ENCODE measurements at places on chromosomes 2 and 18.

- no peak for DNase-seq
Measured at GRCh38 chr2:134327367-134327766, 73.5 kb downstream of the MGAT5 start.

GRCh38 chr2:205754924-205755321, 72.6 kb downstream of the NRP2 start:
- no peak for DNase-seq

DNA sequence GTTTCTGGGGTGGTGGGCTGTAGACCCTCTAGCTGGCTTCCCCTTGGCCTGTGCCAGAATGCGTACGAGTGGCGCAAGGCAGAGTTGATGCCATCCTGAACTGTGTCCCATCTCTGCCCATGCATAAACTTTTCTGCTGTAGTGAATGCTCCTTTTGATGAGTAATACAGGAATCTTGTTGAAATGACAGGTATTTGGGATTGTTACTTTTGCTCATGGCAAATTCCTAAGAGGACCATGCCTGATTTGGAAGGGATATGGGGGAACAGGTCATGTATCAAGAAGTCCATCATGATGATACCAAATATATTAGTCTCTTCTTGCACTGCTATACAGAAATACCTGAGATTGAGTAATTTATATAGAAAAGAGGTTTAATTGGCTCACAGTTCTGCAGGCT, 648.0 kb downstream of the SLC4A3 start:
- DNase-seq, result no peak

GRCh38 chr2:108594132-108594981, 60.1 kb downstream of the LIMS1 start:
- DNase-seq, result no peak

DNA sequence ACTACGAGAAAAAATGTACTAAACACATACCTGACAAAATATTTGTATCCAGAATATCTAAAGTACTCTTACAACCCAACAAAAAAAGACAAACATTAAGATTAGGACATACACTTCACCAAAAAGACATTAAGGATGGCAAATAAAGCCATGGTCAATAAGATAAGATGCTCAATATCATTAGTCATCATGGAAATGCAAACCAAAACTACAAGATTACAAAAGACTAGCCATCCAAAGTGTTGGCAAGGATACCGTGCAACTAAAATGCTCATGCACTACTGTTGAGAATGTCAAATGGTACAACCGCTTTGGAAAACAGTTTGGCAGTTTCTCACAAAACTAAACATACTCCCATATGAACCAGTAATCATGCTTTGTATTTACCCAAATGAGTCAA, 29.7 kb downstream of the MAP3K2 start:
- no peak for DNase-seq
